ENCODE measurements at places on chromosomes 11 and 22.

GRCh38 chr22:43155789-43156188 is 4.4 kb downstream of the TSPO start:
- DNase-seq = no peak

DNA sequence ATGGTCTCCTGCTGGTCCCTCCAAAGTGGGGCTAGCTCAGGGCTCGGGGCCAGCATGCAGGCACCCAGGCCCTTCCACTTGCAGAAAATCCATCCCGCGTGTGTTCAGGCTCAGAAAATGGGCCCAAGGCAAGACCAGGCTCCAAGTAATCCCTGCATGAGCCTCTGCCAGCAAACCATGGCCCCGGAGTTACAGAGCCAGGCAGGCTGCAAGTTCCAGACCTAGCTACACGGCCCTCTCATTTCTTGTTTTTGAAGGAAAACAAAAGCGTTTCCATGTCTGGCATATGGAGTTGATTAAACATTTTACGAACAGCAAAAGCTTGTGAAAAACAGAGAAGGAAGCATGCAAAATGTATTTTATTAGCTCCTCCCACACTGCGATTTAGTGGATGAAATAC is 29.7 kb downstream of the KIAA0930 start:
- DNase-seq = no peak

- DNase-seq = no peak
These were observed 4.7 kb downstream of the PYGM start for GRCh38 chr11:64754919-64755662.

DNA sequence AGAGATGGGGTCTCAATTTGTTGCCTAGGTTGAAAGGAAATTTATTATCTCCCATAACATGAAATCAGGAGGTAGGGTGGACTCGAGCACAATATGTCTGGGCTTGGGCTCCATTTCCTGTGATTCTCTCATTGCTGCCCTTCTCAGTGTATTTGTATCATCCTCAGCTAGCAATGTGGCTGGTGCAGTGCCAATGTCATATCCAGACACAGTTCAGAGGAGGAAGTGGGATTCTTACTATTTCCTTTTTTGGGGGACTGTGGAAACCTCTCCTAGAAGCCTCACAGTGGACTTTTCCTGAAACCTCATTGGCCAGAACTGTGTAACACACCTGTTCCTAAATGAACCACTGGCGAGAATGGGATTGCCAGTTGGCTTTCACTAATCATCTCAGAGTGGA is 21.0 kb upstream of the SWAP70 start:
- DNase-seq = no peak

GRCh38 chr22:37185646-37186227 is 2.3 kb downstream of the C1QTNF6 start:
- peak; percentile 26 for DNase-seq

DNA sequence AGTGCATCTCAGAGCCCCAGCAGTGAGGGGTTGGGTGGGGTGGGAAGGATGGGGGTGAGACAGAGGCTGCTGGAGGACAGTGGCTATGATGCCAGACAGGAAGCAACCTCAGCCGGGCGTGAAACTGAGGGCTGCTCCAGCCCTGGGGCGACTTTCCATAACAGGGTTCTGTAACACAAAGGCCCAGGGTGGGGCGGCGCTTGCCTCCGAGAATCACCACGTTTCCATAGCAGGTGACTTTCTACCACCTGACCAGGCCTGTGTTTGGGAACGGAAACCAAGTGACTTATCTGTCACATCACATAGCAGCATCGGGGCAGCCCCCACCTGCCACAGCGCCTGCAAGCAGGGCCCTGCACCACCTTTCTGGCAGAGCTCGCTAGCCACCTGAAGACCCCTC is 85.8 kb downstream of the TRMU start:
- DNase-seq = no peak

DNA sequence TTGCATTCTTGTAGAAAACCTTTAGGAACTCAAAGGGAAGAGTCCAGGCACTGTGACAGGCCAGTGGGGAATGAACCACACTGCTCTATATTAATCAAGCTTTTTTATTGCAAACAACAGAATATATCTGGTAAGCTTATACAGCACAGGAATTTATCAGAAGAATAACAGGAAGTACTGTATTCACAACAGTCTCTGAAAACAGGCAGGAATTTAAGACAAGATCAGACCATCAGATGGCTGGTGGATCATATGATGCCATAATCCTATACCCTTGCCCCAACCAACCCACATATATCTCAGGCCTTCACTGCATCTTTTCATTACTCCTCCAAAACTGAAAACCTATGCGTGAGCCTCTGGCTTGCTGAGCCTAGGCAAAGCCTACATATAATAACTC is 1.0 kb upstream of the HTATIP2 start:
- no peak for DNase-seq

- no peak for DNase-seq
These were observed 44.0 kb upstream of the CSNK2A3 start for GRCh38 chr11:11397036-11397415.

DNA sequence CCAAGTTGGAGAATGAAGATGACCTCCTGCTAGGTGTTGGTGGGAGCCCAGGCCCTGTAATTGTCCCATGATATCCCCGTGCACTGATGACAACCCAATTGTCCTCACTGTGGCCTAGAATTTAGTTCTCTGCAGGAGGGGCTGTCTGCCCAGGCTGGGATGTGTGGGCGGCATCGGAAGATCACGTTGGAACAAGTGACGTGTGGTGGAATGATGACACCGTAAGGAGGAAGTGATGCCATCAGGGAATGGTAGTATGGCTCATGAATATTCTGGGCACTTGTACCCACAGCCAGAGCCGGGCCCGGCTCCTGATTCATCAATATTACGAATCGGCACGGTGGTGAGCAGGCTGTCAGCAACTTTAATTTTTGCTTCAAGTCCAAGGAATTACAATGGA is 111.6 kb downstream of the MIAT start:
- no peak for DNase-seq

DNA sequence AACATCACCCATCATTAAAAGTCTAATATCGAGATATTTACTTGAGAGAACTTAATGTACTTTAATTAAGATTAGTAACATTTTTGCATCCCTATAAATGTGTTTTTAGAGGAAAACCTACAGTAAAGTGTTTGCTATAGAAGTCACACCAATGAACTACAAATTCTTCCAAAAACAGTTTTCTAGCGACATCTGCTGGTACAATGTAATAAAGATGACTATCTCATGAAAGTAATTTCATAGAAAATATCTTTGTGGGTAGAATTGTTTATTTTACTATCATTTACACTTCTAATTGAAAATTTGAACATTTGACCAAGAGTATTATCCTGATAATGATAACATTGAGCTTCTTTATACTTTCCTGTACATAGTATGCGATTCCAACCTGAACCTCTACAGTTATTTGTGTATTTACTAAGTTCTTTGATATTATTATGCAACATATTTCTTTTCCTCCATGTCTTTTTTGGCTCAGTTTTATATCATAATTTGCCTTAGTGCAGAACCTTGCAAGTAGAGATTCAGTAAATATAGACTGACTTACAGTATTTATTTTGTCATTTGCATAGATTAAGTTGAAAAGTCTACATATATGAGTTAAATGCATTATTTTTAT is 252.7 kb downstream of the TMEM135 start:
- no peak for DNase-seq

DNA sequence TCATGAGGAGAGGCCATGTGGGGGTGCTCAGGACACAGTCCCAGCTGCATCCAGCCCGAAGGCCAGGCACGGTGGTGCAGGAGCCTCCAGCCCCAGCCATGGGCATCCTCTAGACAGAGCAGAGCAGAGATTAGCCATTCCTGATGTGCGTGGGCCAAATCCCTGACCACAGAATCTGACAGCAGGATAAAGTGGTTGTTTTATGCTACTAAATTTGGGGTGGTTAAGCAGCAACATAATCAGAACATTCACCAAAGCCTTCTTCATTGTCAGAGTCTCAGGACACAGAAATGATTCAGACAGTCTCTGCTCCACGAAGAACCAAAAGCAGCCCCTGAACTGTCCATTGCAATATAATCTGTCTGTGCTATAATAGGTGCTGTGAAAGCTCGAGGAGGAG is 19.7 kb downstream of the RASD2 start:
- DNase-seq = no peak

DNA sequence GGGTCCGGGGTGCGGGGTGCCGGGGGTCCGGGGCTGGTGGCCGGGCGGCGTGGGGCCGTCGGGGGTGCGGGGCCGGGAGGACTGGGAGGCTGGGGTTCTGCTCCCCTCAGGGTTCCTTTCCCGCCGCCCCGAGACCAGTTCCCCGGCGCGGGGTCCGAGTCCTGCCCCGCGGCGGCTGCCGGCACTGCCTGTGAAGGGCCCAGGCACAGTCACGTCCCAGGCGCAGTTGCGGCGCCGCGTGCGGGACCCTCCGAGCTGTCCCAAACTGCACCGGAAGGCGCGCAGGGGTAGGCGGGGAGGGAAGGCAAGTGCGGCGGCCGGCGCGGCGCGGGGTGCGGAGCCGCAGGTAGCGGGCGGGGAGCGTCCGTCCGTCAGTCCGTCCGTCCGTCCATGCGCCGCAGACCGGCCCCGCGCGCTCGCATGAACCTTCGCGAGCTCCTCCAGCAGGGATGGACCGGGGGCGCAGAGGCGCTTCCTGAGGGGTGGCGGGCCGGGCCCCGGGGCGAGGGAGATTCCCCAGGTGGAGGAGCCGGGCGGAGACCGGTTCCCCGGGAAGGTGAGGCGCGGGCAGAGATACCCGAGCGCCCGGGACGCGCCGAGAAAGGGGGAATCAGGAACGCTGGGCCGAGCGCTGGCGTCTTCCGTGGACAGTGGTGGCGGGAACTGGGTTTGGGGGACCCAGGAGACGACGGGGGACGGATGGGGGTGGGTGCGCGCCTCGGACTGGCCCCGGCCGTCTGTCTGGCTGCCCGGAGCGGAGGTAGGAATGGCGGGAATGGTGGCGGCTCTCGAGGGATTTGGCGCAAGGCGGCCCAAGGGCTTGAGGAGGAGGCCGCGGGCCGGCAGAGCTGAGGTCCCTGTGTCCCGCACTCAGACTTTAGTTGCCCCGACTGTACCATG is 3.1 kb upstream of the ADORA2A start:
- peak; percentile 66 for DNase-seq

GRCh38 chr11:99918761-99919160 is 768.3 kb upstream of the ARHGAP42 start:
- DNase-seq = no peak

DNA sequence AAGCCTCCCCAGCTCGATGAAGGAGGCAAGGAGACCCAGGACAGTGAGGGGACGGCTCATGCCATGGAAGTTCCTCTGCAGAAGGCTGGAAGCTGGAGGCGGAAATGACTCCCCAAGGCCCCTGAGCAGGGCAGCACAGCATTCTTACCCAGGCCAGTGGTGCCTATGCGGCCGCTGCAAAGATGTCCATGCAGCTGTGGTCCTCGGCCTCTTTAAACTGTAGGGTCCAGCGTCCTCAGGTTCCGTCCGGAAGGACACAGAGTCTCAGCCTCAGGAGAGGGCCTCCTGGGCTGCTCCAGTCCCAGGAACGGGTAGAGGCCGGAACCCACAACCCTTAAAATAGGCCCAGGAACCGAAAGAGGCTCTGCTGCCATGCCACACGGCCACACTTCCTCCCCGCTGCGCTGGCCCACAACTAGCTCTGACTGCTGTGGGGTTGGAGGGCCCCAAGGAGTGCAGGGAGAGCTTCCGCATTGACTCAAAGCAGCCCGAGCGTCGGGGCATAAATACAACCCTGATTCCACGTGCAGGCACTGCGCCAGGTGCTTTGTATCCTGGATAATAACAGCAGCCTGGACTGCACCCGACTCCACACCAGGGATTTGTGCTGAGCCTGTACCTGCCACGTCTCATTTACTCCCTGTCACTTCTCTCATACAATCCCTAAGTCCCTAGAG is 5.5 kb downstream of the KIAA0930 start:
- no peak for DNase-seq

DNA sequence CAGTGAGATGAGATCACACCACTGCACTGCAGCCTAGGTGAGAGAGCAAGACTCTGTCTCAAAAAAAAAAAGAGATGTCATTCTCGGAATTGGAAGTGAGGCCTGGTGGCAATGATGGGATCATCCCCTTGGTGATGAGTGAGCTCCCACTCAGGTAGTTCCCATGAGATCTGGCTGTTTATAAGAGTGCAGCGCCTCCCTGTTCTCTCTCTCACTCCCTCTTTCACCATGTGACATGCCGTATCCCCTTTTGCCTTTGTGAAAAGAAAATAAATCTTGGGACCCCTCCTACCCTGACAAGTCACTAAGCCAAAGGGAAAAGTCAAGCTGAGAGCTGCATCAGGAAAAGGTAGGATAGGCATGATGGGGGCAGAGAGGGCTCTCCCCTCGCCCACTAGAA is 28.8 kb downstream of the ZNF70 start:
- no peak for DNase-seq

DNA sequence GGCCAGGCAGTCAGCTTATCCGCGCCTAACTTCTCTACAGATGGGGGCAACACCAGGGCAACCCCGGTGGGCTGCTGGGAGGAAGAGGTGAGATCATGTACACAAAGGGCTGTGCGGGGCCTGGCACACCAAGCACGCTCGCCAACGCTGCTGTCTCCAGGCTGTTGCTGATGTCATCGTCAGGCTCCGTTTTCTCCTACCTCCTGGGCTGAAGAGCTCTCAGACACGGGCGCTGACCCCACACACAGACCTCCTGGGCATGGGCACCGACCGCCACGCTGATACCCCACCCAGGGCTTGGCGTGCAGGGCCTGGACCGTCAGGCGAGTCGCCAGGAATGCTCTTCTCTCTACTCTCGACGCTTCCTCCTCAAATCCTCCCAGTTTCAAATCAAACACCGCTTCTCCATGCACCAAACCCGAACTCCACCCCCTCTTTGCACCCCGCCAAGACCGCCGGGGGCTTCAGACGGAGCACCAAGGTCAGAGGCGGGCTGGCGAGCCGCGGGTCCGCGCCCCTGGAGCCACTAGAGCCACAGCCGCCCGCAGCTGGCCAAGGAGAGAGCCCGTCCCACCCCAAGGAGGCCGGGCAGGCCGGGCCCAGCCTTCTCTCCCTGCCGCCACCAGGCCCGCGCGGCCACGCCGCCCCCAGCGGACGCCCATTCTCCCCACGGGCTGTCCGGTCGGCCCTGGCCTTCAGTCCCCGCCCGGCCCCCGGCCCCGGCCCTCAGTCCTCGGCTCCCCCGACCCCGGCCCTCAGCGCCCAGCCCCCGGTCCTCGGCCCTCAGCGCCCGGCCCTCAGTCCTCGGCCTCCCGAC is 772 bp downstream of the SBF1 start:
- DNase-seq = no peak

- no peak for DNase-seq
These were observed 24.4 kb upstream of the TOLLIP start for GRCh38 chr11:1333860-1334259.

DNA sequence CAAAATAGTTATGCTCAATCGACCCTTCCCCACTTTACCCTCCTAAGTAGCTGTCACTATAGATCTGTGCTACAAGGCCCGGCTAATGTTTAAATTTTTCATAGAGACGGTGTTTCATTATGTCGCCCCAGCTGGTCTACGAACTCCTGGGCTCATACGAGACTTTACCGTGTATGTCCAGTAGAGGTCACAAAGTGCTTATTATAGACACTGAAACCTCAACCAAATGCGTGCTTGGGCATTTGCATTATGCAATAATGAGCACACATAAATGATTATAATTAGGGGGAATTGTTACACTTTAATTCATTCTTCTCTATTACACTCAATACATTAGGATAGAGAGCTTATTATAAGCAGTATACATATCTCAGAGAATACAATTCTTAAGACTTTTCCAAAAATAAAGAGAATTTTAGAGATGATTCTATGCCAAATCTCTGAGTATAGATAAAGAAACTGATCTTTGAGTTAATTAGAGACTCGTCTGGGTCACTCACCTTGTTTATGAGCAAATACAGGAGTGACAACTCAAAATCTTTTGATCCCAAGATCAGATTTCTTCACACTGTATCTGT is 12.5 kb upstream of the MRPL16 start:
- no peak for DNase-seq

GRCh38 chr11:65958774-65959420 is 2.6 kb upstream of the SART1 start:
- no peak for DNase-seq
